ENCODE measurements at places on chromosomes 16 and 17.

- no peak for DNase-seq
These were observed 46.6 kb upstream of the LCMT1 start for GRCh38 chr16:25064937-25065336.

- no peak for DNase-seq
These were observed 1.6 kb upstream of the KRTAP2-4 start for GRCh38 chr17:41067281-41067680.

DNA sequence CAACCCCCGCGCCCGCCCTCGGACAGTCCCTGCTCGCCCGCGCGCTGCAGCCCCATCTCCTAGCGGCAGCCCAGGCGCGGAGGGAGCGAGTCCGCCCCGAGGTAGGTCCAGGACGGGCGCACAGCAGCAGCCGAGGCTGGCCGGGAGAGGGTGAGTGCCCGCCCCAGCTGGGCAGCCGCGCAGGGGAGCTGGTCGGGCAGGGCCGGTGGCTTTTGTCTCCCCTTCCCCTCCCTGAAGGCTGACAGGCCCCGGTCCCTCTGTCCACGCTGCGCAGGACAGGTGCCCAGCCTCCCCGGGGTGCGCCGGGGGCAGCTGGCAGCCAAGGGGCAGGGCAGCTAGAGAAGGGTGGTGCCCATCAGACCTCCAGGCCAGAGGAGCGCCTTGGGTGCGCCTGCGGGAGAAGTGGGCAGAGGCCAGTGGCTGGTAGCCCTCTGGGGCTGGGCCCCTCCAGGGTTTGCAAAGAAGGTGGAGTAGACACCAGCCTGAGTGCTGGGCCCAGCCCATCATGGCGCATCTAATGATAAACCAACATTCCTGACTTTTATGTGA is 278 bp downstream of the ITGB4 start:
- DNase-seq = no peak

DNA sequence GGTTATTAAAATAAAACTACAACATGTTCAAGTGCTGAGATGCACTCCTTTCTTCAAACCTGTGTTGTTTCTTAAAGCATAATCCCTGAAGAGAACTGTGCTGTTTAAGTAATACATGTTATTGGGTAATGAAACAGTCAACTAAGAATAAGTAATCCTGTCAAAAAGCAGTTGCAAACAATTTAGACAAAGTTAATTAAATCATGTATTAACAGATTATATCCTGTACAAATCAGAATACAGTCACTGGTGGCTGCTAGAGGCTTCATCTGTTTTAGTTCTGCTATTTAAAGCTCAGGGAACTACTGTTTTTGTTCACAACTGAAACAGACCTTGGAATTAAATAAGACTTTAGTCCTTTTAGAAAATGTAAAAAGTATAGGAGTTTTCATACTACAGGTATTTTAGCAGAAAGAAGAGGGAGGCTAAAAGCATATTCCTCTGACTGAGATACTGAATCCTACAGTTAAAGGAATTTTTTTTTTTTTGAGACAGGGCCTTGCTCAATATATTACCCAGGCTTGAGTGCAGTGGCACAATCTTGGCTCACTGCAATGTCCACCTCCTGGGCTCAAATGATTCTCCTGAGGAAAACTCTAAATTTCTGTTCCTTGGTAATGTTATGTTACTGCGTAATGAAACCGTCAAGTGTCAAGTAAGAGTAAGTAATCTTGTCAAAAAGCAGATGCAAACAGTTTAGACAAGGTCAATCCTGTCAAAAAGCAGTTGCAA is 27.3 kb upstream of the ITGA2B start:
- no peak for DNase-seq

DNA sequence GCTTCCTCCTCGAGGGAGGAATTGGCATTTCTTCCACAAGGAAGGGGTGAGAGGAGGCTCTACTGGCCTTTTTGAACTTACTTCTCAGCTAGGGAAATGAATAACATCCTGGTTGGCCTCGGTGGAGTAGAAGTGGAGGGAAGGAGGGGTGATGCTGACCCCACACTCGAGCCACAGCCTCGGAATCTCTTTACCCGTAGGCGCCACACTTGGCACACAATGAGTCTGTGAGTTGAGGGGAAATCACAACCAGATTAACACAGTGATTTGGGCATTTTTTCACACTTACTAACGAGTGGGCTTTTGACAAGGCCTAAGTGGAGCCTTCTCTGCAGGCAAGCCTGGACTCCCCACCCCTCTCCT is 47.3 kb upstream of the TBX2 start:
- no peak for DNase-seq

- DNase-seq = no peak
These were observed 10.2 kb downstream of the CFAP97D1 start for GRCh38 chr17:43790311-43790940.

DNA sequence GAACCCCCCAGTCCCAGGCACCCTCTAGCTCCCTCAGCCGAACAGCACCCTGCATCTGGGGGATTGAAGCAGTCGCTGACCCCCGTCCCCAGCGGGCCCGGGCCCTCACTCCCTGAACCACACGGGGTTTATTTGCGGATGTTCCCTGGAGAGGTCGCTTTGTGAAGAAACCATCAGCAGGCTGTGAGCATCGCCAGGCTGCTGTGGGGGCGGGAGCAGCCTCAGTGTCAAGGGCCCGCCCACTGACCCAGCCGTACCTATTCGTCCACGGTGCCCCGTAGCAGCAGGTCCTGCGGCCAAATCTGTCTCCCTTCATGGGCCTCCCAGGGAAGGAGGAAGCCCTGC is 6.4 kb upstream of the RAB40C start:
- no peak for DNase-seq

DNA sequence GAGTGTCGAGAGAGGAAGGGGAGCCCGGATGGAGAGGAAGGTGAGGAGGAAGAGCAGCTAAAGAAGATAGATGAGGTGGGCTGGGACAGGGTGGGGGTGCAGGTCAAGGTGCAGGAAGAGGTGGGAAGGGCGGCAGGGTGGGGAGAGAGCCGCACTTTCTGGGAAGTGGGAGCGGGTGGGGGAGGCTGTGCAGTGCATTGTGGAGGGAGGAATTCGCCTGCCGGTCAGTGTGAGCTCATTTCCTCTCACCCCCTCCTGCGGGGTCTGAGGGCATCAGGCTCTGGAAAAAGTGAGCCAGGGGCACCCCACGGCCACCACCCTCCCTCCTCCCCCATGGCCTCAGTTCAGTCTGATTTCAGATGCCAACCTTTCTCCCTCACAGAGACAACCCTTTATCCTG is 2.5 kb upstream of the ARHGAP23 start:
- DNase-seq = no peak

DNA sequence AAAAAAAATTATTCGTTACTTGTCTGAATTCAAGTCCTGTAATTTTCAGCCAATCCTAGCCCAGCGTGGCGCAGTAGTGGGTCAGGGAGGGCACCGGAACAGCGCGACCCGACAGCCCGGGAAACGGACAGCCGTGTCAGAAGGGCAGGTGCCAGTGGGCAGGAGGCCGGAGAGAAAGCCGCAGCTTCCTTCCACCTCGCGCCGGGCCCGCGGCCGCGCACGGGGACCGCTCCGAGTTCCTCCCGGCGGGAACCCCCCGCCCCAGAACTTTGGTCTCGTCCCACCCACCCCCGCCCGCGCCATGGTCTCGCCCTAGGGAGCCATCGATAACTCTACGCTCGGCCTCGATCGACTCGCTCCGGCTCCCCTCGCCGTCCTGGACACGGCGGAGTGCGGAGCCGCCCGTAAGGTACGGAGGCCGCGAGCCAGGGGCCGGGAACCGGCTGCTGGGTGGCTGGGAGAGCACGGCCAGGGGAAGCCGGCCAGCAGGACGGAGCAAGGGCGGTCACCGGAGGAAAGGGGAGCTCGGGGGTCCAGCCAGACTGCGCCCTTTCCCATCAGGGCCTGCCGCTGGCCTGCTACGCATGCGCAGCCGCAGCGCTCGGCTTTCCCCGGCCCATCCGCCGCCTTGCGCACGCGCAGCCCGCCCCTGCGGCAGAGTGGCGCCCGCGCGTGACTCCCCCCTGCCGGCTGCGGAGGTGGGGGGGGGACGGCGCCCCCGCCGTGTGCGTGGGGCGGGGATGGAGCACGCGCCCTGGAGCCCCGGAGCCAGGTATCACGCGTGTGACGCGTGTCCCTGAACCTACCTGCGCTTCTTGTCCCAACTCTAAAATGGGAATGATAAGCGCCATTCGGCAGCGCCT is at the start of gene MLST8:
TSS of gene MLST8 (plus strand) at position 351 of the 863 bp plus-strand sequence. CDS start 632 bp downstream, outside the sequence.
- peak; percentile 79 for DNase-seq

- DNase-seq = no peak
These were observed 6.2 kb downstream of the KRTAP4-6 start for GRCh38 chr17:41133880-41134735.

DNA sequence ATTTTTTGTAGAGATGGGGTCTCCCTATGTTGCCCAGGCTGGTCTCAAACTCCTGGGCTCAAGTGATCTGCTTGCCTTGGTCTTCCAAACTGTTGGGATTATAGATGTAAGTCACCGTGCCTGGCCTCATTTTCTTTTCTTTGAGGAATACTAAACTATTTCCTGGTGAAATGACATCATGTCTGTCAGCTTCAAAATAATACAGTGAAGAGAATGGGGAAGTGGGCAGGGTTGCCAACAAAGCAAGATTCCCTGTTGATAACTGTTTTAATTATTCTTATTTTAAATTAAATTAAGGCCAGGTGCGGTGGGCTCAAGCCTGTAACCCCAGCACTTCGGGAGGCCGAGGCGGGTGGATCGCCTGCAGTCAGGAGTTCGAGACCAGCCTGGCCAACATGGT is 21.1 kb downstream of the PIPOX start:
- DNase-seq = no peak

DNA sequence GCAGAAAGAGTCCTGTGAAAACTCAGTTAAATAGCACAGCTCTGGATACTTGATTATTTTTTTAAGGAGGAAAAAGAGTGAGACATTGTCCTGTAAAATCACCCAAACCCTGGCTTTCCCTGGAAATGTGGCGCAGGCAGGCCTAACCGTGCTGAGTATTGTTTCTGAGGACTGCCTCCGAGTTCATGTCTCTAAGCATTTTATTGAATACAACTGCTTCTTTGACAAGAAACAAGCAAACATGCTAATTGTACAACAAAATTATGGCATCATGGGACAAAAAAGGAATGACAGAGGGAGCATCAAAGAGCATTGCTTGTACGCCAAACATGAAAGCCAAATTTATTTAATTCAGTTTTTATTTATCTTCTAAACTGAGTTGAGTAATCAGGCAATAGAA is 64.5 kb upstream of the HSBP1 start:
- no peak for DNase-seq

GRCh38 chr16:90053902-90054500 is 23.1 kb downstream of the PRDM7 start:
- no peak for DNase-seq

GRCh38 chr17:64328036-64328858 is 62.4 kb downstream of the PECAM1 start:
- DNase-seq = no peak

DNA sequence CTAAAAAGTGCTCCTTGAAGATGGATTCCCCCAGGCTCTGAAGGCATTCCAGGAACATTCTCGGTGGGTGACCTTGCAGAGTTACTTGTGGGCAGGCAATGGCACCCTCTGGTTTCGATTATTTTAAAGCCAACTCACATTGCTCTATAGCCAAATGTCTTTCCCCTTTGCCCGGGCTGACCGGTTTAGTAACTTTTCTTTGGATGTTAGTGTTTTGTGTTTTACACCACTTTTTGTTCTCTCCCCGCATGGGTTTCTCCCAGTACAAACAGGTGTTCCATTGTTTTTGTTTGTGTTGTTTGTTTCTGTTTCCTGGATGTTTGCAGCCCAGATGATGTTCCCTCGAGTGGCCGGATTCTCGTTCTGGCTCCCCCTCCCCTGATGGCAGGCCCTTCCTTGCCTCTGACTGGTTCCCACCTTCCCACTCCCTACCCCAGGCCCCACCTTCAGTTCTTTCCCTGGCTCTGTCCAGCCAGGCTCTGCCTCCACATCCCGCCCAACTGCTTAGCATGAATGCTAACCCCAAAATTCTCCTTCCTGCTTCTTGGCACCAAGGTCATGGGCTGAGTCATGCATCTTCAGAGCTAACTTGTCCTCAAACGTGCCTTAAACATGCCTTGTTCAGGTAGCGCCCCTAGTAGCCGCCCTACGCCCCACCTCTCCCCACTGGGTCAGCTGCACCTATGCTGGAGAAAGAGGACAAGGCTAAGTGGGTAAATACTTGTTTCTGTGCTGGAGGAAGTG is 40.6 kb downstream of the ELAC2 start:
- no peak for DNase-seq

GRCh38 chr17:1109606-1110540 is 69.9 kb downstream of the ABR start:
- no peak for DNase-seq

GRCh38 chr17:49193513-49194296 is 16.7 kb downstream of the GNGT2 start:
- peak; percentile 83 for DNase-seq

- DNase-seq = peak; percentile 27
These were observed 702 bp downstream of the IRX5 start for GRCh38 chr16:54931120-54932014.

- DNase-seq = no peak
These were observed 160.7 kb downstream of the AXIN2 start for GRCh38 chr17:65400701-65401100.

GRCh38 chr16:29111421-29111820 is 126.6 kb downstream of the LAT start:
- DNase-seq = no peak
